ENCODE measurements at places on chromosomes 6 and 20. TPM values are rescaled to one million over a fixed set of nuclear protein-coding genes. Genes with fewer than 3 reads are reported as not detected.
A peak's percentile ranks its signal among the peaks of the same experiment; 100 is the strongest.

DNA sequence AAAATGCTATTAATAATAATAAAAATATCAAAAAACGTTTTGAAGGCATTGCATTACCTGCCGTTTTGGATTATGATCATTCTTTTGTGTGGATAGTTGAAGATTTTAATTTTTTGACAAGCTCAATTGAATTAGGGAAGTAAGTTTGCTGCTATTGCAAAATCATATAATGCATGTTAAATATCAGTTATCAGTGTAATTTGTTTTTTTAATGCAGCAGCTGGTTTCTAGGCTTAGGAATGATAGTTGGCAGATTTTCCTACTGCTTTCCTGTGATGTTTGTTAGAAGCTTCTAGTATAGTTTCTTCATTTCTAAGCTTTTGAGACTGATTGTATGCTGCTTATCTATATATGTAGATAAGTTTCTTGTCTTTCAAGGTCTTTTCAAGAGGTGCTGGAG is 99.0 kb downstream of the JARID2 start:
- no peak for ATAC-seq

DNA sequence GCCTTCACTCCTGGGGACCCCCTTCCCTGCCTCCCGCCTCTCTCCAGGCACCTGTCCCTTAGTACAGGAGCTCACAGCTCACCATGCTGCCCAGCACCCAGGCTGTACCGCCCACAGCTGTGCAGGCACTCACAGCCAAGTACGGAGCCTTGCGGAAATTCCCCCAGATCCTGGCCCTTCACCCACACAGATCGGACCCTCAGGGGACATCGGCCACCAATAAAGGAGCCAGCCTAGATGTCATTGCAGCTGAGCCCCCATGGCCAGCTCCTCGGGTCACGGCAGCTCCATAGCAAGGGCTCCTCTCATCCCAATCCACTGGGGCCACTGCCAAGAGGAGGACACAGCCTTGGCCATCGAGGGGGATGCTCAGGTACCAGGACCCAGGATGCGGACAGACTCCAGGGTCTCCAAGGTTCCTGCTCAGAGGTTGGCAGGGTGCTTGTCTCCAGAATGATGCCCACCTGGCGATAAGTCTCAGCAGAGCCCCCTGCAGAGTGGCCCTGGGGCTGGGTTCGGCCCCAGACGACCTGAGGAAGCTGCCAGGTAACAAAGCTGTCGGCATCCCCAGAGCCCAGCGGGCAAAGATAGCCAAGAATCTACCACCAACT is 82.3 kb downstream of the YTHDF1 start:
- no peak for ATAC-seq

- ATAC-seq: peak; percentile 57
Observed at GRCh38 chr6:17280552-17281090, 540 bp upstream of the RBM24 start.

GRCh38 chr6:37134036-37134395 is 35.9 kb upstream of the PIM1 start:
- ATAC-seq: no peak

- no peak for ATAC-seq
Observed at GRCh38 chr6:52632011-52632410, 38.9 kb upstream of the TMEM14A start.

DNA sequence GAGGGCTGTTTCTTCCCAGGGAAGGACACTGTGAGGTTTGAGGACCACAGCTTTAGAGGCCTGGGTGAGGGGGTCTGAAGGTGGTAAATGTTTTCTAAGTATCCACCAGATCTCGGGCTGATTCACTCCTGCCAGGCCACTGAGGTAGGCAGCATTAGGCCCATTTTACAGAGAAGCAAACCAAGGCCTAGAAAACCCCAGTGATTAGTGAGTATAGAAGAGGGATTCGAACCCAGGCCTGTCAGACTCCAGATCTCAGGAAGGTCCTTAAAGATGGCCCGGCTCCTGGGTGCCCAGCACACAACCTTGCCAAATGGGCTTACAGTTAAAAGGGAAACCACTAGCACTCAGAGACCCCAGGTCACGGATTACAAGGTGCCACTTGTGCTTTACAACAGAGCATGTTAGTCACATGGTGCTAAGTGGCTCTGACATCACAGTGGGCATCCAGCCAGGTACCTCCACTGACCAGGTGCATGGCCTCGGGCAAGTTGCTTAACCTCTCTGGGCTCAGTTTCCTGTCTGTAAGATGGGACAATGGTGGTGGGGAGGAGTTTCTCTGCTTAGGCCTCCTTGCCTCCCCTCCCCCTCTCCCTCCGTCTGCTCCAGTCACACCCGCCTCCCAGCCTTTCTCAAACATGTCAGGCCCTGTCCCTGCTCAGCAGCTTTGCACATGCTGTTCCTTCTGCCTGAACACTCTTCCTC is 18.8 kb upstream of the SIRPA start:
- no peak for ATAC-seq

- no peak for ATAC-seq
Observed at GRCh38 chr6:128504003-128504654, 16.3 kb downstream of the PTPRK start.

- peak; percentile 70 for ATAC-seq
Observed at GRCh38 chr20:12502443-12502842, 506.3 kb upstream of the SPTLC3 start.

- no peak for ATAC-seq
Observed at GRCh38 chr6:168101590-168102314, 22.7 kb upstream of the FRMD1 start.

GRCh38 chr6:144665932-144666450 is 380.9 kb downstream of the UTRN start:
- ATAC-seq: peak; percentile 35

DNA sequence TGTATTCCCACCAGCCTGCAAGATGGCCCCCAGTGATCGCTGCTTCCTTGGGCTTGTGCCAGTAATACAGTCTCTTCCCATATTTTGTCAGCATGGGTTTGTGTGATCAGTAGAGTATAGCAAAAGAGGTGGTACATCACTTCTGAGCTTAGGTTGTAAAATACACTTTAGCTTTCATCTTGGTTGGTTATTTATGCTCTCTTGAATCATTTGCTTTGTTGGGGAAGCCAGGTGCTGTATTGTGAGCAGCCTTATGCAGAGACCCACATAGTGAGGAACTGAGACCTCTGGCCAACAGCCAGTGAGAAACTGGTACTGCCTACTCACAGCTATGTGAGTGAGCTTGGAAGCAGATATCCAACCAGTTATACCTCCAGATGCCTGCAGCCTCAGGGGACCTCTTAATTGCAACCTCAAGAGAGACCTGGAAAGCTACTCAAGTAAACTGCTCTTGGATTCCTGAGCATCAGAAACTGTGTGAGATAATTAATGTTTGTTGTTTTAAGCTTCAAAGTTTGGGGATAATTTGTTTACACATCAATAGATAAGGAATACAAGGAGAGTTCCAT is 229.3 kb downstream of the FARS2 start:
- no peak for ATAC-seq

DNA sequence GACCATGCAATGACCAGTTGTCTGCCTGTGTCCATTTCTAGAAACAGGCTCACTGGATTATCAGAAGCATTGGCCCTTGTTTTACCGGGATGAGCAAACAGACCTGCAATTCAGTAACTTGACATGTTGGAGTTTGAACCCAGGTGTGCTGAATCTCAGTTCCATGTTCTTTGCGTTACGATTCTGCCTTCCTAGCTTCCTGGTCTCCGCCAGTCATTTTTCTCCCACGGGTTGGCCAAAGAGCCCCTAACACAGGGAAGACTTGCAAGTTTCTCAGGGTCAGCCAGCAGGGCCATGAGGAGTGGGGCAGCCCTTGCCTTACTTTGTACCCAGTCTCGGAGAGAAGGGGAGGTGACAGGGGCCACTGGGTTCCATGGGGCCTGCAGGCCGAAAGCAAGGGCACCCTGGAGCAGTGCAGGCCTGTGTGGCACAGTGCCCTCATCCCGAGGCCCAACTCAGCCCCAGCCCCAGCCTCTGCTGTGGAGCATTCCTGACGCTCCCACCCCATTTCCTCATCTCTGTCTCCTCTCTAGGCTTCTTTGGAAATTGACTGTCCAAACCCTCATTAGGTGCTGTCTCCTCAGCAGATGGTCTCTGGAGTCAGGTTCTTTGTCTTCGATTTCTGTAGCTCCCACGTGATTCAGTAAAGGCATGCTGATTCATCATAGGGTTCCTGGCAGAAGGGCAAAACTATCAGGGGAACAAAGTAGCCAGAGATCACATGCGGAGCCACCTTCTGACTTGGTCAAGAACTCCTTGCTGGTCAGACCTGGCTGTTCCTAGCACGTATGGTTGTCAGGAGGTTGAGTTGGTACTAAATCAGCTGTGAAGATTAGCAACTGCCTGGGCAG is 23.6 kb downstream of the CDS2 start:
- peak; percentile 64 for ATAC-seq

DNA sequence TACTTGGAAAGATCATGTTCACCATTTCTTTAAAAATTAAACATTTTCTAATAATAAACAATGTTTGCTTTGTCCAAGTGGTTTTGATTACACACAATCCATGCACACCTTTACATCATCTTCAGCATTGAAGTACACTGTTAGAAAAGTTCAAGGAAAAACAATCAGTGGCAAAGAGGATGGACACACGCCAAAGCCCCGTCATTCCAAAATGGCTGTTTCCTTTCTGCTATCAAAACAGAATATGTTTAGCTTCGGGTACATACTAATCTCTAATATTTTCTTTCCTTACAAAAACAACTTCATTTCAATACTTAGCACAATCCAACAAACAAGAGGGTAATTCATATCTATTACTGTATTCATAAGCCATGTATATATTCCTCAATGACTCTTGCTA is 24.5 kb downstream of the REPS1 start:
- ATAC-seq: no peak

GRCh38 chr6:125747589-125748405 is 1.6 kb upstream of the HEY2 start:
- peak; percentile 1 for ATAC-seq

DNA sequence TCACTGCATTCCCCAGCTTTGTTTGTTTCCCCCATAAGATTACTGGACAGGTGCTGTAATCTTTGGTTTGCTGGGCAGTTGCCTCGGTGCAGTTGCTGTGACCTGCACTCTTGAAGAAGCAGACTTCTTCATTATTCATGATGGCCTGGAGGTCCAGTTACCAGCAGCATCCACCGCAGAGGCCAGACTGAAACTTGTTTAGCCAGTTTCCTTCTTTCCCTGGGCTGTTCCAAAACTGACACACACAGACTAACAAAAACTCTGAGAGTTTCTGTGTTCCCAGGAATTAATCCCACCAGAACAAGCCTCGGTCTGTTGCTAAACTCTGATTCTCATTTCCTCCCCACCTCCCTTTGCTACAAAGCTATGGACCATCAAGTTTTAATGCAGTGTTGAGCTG is 144.1 kb downstream of the QRSL1 start:
- ATAC-seq: no peak

DNA sequence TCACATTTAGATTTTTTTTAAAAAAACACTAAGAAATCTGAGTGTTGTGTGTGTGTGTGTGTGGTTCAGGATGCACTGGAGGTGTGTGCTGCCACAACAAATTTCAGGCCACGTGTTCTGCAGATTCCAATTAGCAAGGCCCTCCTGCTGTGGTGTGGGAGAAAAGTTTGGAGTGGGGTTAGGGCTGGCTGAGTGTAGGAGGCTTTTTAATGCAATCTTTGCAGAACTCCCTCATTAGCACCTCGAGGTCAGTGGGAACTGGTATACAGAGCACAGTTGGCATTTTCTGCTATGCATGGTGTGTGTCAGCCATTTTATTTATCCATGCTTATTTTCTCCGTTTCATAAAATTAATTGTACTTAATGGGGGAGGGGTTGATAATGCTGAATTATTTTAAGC is 187.6 kb downstream of the SOX4 start:
- ATAC-seq: peak; percentile 52

DNA sequence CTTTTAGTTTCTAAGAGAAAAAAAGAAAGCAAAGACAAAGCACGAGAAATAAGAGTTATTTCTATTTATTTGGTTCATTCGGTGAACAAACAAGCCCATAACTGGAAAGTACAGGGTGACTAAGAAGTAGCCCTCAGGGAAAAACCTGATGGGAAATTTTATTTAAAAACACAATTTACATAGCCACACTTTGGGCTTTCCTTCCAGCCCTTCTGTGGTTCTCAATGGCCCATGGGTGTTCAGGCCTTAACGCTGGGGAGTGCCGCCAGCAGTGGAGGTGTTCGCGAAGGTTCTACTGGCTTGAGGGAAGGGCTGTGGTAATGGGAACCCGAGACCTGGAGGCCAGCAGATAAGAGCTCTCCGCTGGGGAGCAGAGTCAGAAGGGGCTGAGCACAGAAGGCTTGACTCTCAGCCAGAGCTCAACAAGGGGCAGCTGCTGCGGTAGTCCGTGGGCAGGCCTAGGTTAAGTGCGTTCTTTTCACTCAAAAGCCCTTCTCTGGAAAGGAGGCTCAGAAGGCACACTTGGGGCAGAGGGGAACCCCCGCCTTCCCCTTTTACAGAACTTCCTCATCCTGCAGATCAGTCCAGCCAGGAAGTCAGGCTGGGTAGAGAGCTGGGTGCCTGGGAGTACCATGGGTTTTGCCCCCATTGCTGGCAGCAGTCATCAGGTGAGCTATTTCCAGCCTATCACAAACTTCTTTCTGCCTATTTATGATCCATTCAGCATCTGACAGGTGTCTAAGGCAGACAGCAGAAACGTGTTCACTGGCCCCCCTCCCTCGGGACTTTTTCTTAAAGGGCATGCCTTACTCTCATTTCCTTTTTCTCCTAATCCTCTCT is 8.8 kb upstream of the CD83 start:
- no peak for ATAC-seq

DNA sequence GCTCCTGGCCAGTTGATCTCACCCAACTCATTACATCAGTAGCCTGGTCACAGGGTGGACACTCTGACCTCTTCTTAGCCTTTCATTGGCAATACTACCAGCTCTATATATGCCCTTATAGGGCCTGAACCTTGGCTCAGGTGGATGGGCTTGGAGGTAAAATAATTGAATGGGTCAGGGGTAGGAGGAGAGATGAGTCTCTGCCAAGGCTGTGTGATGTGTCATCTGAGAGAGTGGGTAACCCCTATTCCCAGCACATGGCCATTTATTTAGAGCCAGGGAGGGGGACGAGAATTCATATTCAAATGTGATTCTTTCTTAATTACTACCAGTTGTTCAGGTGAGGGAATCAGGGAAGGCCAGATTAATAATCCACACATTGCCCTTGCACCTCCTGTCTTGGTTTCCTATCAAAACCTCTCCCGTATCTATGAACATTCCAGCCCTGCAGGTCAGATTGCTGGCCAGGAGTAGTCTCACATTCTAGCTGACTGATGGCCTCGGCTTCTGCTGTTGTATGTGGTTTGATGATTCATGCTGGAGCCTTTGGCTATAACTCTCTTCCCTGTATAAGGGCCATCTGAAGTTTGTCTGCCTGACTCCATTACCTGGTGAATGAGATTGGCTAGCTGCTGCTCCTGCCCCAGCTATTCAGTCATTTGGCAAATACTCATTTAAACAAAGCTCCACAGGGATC is 13.4 kb downstream of the C20orf173 start:
- ATAC-seq: peak; percentile 92

Gene FARS2
- total RNA-seq: 15.1 TPM

Gene ERGIC3
- 314 TPM for total RNA-seq

Gene MACROD2
- 16.6 TPM for total RNA-seq

Gene ANKRD6
- total RNA-seq: 37.2 TPM

Gene MMS22L
- 5.2 TPM for total RNA-seq

Gene TMEM74B
- total RNA-seq: 0.85 TPM

Gene PI16
- not detected for total RNA-seq

Gene GPLD1
- total RNA-seq: 1.7 TPM

Gene DOK5
- 47.0 TPM for total RNA-seq

Data from motor neuron (in vitro differentiated cells).